ENCODE measurements at places on chromosomes 16 and 17.
A peak's percentile ranks its signal among the peaks of the same experiment; 100 is the strongest.

DNA sequence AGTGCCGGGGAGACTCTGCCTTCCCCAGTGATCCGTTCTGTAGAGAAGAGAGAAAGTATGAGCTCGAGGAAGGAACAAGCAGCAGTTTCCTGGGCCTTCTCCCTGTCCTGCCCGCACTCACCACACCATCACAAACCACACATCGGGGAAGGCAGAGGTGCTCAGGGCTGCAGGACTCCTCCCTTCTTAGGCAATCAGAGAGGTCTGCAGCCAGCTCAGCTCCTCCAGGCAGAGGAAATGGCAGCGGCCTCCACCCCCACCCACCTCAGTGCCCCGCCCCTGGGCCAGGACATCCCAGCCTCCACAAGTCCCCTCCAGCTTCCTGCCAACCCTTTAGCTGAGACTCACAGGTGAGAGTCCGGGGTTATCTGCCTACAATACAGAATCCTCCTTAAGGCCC is 2.0 kb downstream of the ZNF319 start:
- DNase-seq = no peak

GRCh38 chr16:31873556-31874365 is at the start of gene ZNF267:
ZNF267 (plus strand) TSS chr16:31873807; CDS start chr16:31873967, 160 bp downstream.
- DNase-seq = peak; percentile 75

GRCh38 chr17:19308398-19308797 is 54.1 kb downstream of the B9D1 start:
- DNase-seq = no peak

DNA sequence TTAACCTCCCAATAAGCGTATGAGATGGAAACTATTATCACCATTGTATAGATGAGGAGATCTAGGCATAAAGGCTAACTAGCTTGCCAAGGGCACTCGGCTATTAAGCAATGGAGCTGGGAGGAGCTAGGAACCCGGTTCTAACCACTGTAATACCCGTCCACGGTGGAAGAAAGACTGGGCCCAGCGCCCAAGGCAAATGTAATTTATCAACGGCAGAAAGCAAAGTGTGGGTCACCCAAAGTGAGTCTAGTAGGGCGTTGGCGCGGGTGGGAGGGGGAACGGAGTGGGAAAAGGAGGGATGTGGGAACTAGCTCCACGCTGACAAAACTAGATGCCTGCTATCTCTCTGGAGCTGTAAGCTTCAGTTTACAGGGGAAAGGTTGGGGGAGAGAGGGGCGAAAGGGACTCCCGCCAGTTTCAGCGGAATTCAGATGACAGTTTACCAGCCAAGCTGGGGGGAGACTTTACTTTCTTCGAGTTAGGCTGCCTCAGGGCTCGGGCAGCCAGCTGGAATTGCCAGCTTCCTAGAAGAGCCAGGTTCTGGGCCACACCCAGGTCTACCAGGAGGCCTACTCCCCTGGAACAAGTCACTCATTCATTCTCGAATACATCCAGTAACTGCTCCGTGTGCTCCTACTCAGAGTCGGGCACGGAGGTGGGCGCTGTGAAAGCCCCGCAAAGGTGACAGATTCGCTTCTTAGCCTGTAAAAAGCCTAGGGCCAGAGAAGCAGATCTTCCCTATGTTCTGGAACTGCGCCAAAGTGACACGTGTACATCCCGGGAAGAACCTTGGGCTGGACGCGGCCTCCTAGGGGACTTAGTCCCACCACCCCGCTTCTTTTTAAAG is 837 bp downstream of the LRRC59 start:
- DNase-seq = no peak

DNA sequence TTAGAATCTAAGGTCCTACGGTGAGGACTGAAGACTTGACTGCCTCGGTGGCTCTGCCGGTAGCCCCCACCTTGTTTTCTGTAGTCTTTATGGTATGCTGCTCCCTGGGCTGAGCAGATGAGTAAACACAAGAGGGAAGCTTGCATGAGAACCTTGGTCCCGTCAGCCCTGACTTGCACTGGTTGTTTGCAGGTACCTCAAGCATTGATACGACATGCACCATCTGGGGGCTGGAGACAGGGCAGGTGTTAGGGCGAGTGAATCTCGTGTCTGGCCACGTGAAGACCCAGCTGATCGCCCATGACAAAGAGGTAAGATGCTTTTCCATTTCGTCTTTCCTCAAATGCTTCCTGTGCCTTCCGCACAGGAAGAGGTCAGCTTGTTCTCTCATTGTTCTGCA is 21.1 kb upstream of the TACO1 start:
- DNase-seq = no peak

DNA sequence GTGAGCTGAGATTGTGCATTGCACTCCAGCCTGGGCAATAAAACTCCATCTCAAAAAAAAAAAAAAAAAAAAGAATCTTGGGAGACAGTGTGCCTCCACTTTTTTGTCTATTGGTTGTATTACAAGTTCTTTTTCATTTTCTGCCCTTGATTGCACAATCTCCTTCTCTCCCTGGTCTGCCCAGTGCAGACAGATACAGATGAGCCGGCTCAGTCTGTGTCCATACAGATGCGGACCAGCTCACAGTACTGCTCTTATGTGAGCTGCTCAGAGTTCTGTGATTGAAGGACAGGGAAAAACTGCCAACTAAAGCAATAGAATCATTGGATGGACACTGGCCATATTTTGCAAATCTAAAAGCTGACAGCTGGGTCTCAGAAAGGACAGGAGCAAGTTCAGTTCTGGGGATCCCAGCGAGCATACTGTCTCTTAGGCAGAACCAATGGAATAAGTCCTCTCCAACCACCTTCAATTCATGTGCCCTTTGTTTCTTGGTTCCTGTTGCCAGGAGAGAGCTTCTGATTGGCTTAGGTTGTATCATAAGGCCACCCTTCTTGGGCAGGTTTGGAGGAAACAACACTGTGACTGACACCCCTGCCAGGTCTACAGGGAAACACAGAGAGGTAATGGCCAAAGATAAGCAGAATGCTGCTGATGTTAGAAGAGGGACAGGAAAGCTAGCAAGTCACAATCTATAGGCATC is 495.6 kb upstream of the HSBP1 start:
- no peak for DNase-seq

DNA sequence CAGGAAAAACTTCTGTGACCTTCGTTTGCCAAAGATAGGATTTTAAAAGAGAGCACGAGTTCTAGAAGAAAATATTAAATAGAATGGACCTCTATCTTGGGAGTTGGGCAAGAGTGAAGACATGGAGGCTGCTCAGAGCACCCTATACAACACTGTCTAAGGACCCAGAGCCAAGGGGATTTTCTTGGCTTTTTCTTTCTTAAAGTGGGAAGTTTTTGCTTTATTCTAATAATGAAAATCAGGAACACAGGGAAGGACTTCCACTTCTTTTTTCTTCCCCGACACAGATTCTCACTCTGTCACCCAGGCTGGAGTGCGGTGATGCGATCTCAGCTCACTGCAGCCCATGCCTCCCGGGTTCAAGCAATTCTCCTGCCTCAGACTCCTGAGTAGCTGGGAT is 94.1 kb downstream of the ZNF778 start:
- DNase-seq = no peak

DNA sequence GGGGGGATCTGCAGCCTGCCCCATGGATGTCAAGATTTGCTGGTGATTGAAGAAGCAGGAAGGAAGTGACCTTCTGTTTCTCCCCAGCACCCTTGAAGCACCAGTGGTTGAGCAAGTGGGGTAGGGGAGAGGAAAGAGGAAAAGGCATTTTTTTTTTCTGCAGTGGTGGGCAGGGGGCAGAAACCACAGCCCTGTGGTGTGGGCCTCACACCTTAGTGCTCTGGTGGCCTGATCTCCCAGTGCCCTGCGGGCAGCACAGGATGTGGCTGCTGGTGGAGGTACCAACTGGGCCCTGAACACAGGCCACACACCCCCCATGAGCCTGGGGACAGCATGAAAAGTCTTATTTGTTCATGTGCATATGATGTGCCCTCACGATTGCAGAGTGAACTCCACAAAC is 7.1 kb downstream of the ITGAD start:
- peak; percentile 55 for DNase-seq

GRCh38 chr17:49193513-49194296 is 16.7 kb downstream of the GNGT2 start:
- DNase-seq = no peak

DNA sequence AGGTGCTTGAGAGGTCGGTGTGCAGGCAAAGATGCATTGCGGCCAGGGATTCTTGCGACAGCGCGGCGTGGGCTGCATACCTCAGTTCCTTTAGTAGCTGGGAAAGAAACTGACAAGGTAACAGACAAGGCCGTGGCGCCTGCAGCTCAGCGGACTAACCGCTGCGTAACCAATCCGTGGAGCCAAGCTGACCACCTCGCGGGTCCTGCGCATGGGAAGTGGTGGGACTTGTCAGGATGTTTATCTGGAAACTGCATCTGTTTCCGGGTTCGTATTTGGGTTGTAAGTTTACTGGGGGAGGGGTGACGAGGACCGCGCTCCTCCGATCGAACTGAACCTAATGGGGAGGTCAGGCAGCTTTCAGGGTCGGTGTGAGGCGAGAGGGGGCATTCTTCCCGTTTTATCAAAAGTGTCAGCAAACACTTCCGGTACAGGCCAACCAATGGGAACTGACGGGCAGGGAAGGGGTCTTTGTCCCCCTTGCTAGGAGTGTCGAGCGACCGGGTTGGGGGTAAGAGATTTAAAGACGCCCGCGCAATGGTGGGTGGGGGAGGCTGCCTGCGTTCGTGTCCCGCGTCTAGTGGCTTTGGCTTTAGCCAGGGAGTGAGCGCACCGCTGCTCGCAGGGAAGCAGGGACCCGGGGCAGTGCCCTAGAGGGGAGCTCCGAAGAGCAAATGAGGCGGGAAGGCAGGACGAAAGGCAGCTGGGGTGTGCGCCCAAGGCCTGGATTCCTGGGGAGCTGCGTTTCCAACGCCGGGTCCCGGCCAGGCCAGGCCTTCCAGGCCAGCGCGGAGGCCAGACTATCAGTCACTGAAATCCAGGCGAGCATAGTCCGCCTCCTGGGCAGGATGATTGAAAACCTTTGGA is 7.0 kb downstream of the IRX6 start:
- DNase-seq = no peak

DNA sequence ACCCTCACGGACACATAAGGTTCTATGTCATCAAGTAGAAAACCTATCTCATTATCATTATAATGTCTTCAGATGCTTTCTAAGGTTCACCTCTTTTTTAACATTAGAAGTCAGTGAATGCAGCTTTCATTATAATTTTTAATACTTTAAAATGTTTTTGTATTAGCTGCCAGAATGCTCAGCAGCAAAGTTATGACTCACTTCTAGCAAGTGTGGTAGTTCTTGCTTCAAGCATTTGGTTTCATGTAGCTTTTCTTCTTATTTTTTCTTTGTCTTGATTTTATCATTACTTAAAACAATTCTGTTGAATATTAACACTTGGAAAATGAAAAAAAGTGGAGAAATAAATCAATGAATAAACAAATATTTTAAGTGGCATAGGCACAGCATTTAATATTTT is 23.4 kb downstream of the LPCAT2 start:
- DNase-seq = no peak

- no peak for DNase-seq
These were observed 7.8 kb upstream of the TBC1D3B start for GRCh38 chr17:36184023-36184765.

DNA sequence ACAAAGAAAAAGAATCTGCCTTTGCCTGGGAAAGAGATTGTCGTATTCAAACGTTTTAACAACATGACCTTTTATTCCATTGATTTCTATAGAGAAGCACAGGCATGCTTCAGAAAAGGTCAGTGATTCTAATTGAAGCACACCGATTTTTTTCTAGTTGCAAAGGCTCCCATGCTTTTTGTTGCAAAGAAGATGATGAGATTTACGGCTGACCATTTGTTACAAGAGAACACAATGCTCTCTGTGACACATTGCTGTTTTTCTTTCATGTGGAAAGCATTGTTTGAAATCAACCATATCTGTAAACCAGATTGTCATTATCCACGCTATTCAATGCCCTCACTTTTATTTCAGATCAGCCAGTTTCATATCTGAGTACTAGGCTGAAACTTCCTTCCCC is 99.8 kb downstream of the NLK start:
- no peak for DNase-seq

DNA sequence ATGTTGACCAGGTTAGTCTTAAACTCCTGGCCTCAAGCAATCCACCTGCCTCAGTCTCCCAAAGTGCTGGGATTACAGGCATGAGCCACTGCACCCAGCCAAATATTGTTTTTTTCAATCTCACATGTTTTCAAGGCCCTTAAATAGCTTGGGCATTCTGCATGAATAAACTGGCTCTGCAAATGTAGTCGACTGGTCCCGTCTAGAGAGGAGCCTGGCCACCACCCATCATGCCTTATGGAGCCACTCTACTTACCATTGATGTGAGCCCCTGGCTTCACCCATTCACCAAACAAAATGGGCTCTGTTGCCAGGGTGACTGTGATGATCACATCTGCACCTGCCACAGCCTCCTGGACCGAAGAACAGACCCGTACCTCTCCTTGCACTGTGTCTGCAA is 10.8 kb downstream of the CRYM start:
- DNase-seq = no peak

GRCh38 chr17:46027048-46027975 is 28.3 kb downstream of the STH start:
- no peak for DNase-seq

GRCh38 chr17:5701381-5701780 is 117.1 kb upstream of the NLRP1 start:
- no peak for DNase-seq

DNA sequence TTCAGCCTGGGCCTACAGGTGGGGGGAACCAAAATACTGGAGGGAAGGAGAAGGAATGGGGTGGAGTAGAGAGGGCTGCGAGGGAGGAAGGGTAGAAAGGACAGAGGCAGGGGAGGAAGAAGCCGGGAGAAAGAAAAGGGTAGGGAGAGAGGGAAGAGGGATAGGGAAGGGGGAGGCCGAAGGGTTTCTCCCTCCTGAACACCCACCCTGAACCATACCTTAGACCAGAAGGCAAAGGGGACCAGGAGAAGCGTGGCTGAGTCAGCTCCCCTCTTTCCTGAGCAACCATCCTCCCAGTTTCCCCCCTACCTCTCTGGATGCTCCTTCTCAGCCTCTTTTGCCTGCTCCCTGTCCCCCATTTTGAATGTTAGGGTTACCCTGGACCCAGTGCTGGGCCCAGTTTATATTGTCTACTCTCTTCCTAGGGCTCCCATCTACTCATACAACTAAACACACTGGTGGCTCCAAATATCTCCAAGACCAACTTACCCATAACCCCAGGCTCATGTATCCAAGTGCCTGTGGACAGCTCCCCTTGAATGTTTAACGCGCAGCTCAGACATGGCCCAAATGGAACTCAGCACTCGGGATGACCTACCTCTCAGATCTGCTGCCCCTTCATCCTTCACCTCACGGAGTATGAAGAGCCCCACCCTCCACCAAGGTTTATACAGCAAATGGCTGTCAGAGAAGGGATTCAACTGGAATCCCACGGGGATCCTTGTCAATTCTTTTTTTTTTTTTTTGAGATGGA is 7.8 kb downstream of the TSPOAP1 start:
- DNase-seq = no peak
